Activated CD4-positive, alpha-beta T cell treated with anti-CD3 and anti-CD28 coated beads, Interleukin-2, amount 10 ng/mL, durations not matched to agents 7 days and 5 days (primary cell): ENCODE measurements at places on chromosomes 5 and 9. TPM values are rescaled to one million over a fixed set of nuclear protein-coding genes. Genes with fewer than 3 reads are reported as not detected.
A peak's percentile ranks its signal among the peaks of the same experiment; 100 is the strongest.

The OTULINL gene
- 38.7 TPM for total RNA-seq

The GBGT1 gene
- 2.7 TPM for total RNA-seq

GRCh38 chr5:73126381-73126780, 6.0 kb downstream of the TMEM171 start:
- peaks cover 63% of the 10 kb centered on the region for H3K27me3 ChIP-seq
- peaks cover 13% of the 10 kb centered on the region for H3K4me1 ChIP-seq
- no peak overlapping the region for H3K4me3 ChIP-seq
- H3K36me3 ChIP-seq: no peaks in the 10 kb centered on the region

GRCh38 chr5:140243706-140244250, 59.1 kb downstream of the PFDN1 start:
- peaks cover 37% of the 10 kb centered on the region for H3K4me1 ChIP-seq
- H3K27me3 ChIP-seq: no peaks in the 10 kb centered on the region
- peaks cover 15% of the 10 kb centered on the region for H3K36me3 ChIP-seq
- no peak for DNase-seq
- no peak overlapping the region for H3K4me3 ChIP-seq

The TEX53 gene
- total RNA-seq: not detected

GRCh38 chr9:121307976-121308375, 40.0 kb downstream of the GSN start:
- no peaks in the 10 kb centered on the region for H3K27me3 ChIP-seq
- H3K4me1 ChIP-seq: no peaks in the 10 kb centered on the region
- H3K27ac ChIP-seq: no peak overlapping the region
- H3K4me3 ChIP-seq: no peak overlapping the region

The SMIM33 gene
- total RNA-seq: 1.1 TPM

The CKS2 gene
- total RNA-seq: 170 TPM

GRCh38 chr9:35771534-35771933, 17.5 kb upstream of the MSMP start:
- DNase-seq: no peak
- H3K27me3 ChIP-seq: no peaks in the 10 kb centered on the region
- no peak overlapping the region for H3K4me3 ChIP-seq
- H3K27ac ChIP-seq: no peak overlapping the region
- no peaks in the 10 kb centered on the region for H3K36me3 ChIP-seq

- H3K4me3 ChIP-seq: peak overlapping the region; percentile 58
- peak overlapping the region; percentile 91 for H3K27ac ChIP-seq
- peaks cover 7% of the 10 kb centered on the region for H3K27me3 ChIP-seq
- no peaks in the 10 kb centered on the region for H3K36me3 ChIP-seq
- H3K4me1 ChIP-seq: peaks cover 44% of the 10 kb centered on the region
Observed at GRCh38 chr9:134391319-134392231, 65.3 kb downstream of the RXRA start.
